Activated naive CD4-positive, alpha-beta T cell treated with anti-CD3 and anti-CD28 coated beads, Interleukin-2, amount 50 U/mL, for 16 hours (primary cell): ENCODE measurements at places on chromosomes 16 and 17.

GRCh38 chr17:43713494-43714162 is 45.0 kb downstream of the SOST start:
- no peak for DNase-seq

- no peak for DNase-seq
Measured at GRCh38 chr17:21164216-21164615, 37.5 kb downstream of the DHRS7B start.

DNA sequence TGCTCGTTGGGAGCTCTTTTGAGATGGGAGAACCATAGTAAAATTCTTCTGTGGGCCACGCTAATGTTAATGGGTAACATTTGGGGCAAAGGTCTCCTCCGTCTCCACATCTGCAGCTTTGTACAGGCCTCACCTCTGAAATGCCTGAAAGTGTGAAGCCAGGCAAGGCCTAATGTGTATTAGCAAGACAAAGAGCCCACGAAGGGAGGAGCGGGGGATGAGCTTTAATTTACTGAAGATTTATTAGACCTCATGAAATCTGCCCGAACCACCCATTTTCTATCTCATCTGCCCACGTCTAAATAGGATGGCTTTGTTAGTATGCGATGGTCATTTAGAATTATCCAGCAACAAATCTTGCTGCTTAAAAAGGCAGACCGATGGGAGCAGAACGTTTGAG is 408.9 kb downstream of the PMP22 start:
- no peak for DNase-seq

DNA sequence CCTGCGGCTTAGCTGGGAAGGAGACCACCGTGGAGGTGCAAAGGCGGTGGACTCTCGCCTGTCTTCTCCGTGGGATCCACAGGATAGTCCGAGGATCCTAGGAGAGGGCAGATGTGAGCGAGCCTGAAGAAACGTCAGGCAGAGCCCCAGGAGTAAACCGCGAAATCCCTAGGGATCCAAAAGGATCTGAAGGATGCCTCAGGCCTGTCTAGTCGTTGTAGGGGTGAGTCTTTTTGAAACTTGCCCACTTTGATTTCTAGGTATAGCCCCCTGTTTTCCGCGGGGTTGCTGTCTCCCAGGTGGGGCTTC is 576.5 kb downstream of the KCNJ18 start:
- DNase-seq, result no peak

DNA sequence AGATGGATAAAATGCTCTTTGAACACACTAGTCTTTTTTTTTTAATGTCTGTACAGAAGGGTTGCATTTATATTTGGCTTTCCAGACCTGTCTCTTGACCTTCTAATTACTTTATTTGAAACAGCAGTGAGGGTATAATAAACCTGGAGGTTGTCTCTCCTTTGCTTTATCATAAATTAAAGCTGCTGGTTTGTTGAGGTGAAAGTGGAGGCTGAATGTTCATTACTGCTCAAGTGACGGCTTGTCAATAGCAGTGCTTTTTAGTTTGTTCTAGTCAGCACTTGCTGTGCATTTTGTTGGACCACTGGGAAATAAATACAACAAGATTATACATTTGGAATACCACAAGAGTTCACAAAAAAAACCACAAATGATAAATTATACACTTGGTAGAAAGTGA is 264.2 kb downstream of the IRX3 start:
- no peak for DNase-seq

GRCh38 chr16:17011712-17012111 is 459.0 kb downstream of the XYLT1 start:
- no peak for DNase-seq

DNA sequence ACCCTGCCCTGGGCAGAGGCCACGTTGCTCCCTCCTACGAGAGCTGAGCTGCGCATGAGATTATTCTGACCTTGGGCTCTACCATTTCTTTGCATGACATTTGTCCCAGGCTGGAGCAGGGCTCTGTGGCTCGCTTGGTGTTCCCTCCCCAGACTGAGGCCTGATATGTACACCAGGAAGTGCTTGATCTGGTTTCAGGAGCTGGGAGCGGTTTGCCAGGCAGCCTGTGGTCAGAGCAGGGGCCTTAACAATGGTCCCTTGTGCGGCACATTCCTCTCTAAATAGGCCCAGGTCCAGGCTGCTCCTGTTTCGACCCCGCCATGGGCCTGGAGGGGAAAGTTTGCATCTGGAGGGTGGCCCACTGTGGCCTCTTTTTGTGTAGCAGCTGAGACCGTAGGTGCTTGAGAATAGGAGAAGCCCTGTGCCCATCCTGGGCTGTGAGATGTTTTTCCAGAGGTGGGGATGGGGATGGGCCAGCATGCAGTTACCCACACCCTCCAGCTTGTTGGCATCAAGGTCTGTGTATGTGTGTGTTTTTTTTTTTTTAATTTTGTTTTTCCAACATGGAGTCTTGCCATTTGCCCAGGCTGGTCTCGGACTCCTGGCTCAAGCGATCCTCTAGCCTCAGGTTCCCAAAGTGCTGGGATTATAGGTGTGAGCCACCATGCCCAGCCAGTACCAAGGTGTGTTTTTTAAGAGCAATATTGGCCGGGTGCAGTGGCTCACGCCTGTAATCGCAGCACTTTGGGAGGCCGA is 253.9 kb downstream of the SEC14L1 start:
- DNase-seq, result no peak

DNA sequence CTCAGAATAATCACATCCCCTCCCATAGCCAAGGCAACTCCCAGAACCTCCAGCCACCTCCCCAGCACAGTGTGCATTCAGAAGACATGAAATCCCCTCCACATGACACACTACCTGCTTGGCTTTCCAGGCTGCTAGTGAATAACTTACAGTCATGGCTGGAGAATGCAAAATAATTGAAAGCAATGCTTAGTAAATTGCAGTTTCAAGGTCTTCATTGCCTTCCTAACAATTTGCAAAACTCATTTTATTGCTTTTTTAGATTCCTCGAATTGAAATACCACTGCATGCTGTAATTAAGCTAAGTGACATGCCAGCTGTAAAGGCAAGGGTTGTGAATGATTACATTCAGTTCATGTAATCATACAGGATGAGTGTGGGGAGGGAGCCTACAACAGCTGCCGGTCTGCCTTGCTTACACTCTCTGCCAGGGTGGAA is 29.0 kb upstream of the HOXB13 start:
- no peak for DNase-seq

GRCh38 chr17:19554393-19554792 is 20.7 kb downstream of the SLC47A1 start:
- DNase-seq, result no peak

- no peak for DNase-seq
Measured at GRCh38 chr17:3626831-3627768, 8.9 kb downstream of the SHPK start.

DNA sequence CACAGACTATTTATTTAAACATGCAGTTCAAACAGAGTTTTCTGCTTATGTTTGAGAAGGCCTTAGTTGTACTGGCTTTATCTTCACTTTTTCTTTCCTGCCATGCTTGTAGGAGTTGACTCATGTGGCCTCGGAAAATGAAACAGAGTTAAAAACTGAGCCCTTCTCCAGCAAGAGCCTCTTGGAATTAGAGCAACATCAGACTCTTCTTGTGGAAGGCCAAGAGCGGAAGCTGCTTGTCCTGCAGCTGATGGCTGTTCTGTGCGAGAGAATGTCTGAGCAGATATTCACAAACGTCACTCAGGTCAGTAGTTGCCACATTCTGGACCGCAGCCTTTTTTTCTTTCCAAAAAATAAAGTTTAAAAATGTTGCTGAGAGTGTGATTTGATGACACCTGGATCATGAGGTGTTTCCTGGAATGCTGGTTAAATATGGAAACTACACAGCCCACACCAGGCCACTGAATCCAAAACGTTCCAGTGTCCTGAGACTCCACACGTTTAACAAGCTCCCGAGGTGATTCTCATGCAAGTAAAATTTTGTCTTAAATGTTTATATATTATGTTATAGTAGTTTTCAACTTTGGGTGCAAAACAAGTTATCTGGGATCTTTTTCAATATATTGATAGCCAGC is 65.9 kb downstream of the TANGO6 start:
- DNase-seq, result no peak

- DNase-seq, result no peak
Measured at GRCh38 chr16:24789881-24790280, 55.9 kb upstream of the SLC5A11 start.

DNA sequence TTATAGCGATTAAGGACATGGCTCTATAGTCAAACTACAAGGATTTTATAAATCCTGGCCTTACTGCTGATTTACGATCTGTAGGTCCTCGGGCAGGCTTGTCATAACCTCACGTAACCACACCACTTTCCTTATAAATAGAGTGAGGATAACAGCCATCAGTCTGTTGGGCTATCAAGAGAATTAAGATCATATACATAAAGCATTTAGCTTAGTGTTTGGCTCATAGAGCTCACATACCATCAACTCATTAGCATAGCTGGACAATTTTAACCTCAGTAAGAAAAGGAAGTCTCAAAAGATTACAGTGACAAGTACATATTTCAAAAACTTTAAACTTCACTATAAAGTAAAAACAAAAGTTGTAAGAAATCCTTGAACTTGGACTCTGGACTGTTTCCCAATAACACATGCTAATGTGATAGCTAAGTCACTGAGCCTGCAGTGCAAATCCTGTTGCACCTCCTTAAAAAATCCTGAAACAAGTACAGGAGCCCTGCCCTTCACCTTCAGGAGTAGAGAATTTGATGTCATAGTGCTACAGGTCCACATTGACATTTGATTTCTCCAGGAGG is 20.8 kb upstream of the CLEC3A start:
- DNase-seq, result no peak
